Neural crest cell (in vitro differentiated cells): ENCODE measurements at places on chromosomes 5 and 9. TPM values are rescaled to one million over a fixed set of nuclear protein-coding genes. Genes with fewer than 3 reads are reported as not detected.

Gene PPP3R2
- not detected in 2 replicates for total RNA-seq

- peaks cover 21% of the 10 kb centered on the region for H3K4me1 ChIP-seq
- no peaks in the 10 kb centered on the region for H3K27me3 ChIP-seq
- DNase-seq: no peak
- no peak overlapping the region for H3K27ac ChIP-seq
- H3K36me3 ChIP-seq: peaks cover 5% of the 10 kb centered on the region
These were observed 18.3 kb downstream of the AKNA start for GRCh38 chr9:114369216-114370130.

DNA sequence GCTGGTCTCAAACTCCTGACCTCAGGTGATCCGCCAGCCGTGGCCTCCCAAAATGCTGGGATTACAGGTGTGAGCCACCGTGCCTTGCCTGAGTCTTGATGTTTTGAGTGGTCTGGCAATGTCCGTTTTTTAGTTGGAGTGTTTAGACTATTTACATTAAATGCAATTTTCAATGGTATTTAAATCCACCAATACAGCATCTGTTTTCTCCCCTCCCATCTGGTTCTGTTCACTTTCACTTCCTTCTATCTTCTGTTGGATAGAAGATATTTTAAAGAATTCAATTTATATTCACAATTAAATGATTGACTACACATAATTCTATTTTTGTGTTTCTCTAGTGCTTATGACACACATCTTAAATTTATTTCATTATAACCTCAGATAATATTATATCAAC lies 26.0 kb upstream of the PCAT7 start:
- H3K27me3 ChIP-seq: no peaks in the 10 kb centered on the region
- no peaks in the 10 kb centered on the region for H3K36me3 ChIP-seq
- H3K4me1 ChIP-seq: no peaks in the 10 kb centered on the region
- H3K4me3 ChIP-seq: no peak overlapping the region
- DNase-seq: no peak

GRCh38 chr9:113477661-113478060 lies 14.1 kb downstream of the RGS3 start:
- no peak for DNase-seq
- H3K4me1 ChIP-seq: peaks cover 24% of the 10 kb centered on the region
- H3K27ac ChIP-seq: no peak overlapping the region
- H3K36me3 ChIP-seq: no peaks in the 10 kb centered on the region
- H3K27me3 ChIP-seq: no peaks in the 10 kb centered on the region

DNA sequence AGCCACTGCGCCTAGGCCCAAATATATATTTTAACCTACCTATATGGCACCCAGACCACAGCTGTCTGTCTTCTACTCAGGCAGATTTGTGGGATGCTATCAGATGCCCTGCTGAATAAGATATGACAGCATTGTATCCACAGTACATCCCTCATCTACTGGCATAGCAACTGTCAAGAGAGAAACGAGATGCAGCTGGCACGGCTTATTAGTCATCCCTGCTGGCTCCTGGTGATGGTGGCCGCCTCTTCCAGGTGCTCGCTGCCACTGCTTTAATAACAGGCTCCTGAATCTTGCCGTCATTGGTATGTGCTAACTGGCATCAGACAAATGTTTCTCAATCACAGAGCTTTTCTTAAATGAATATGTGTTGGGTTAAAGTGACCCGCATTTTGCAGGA lies 34.0 kb downstream of the B4GALT1 start:
- H3K4me1 ChIP-seq: peaks cover 8% of the 10 kb centered on the region
- H3K27me3 ChIP-seq: no peaks in the 10 kb centered on the region
- no peak overlapping the region for H3K4me3 ChIP-seq
- no peak overlapping the region for H3K27ac ChIP-seq

DNA sequence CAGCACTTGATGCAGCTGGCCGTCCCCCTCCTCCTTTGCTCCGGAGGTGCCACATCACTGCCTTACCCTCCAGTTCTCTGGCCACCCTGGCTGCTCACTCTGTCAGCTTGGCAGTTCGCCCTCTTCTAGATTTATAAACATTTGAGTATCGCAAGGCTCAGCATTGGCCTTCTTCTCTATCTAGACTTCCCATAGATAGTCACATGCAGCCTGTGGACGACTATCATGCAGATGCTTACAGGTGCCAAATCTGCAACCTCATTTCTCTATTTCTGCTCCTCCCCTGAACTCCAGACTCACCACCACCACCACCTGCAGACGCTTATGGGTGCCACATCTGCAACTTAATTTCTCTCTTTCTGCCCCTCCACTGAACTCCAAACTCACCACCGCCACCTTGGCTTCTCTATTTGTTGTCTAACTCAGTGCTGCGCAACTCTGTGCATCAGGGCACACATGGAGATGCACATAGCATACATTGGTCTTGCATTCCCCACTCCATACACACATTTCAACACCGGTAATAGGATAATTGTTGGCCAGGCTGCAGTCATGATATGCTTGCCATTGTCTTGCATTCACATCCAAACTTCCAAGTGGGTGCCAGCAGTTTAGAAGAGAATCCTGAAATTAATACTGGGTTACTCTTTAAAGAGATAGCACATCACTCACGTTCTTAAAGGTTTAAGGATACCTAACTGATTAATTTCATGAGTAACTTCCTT lies 1.9 kb upstream of the DAP start:
- peaks cover 29% of the 10 kb centered on the region for H3K4me1 ChIP-seq
- H3K27me3 ChIP-seq: no peaks in the 10 kb centered on the region
- DNase-seq: no peak
- H3K36me3 ChIP-seq: peaks cover 3% of the 10 kb centered on the region

DNA sequence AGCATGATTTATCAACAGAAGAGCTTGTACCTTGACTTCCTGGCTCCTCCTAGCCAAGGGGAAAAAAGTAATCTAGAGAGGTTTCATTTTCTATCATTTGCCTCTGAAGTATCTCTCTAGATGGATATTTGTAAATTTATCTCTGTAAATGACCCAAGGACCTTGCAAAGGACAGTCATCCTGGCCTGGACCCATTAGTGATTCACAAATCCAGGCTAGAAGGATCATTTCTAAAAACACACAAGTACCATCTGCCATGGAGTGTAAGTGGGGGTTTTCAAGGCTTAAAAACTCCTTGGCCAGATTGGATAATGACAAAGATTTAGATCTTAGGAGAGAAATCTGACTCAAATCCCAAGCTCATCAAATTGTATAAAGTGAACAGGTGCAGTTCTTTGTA lies 8.1 kb downstream of the TTC23L start:
- no peak overlapping the region for H3K4me3 ChIP-seq
- H3K27me3 ChIP-seq: no peaks in the 10 kb centered on the region
- peaks cover 10% of the 10 kb centered on the region for H3K36me3 ChIP-seq
- H3K4me1 ChIP-seq: peaks cover under 1% of the 10 kb centered on the region
- no peak for DNase-seq

DNA sequence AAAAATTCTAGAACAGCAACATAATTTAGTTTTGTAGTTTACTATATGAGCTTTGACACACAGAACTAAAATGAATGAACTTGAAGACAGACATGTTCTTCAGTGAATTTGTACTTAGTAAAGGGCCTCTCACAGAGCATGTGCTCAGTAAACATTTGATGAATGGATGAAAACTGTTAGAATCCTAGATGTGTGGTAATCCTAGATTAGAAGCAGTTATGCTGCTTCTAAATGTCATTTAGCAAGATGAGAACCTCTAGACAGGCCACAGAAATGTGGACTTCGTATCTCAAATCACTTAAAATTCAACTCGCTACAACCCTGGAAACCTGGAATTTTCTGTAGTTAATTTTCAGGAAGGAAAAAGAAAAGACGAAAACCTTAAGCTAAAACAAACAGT lies 8.5 kb downstream of the GOLPH3 start:
- H3K36me3 ChIP-seq: peaks cover 30% of the 10 kb centered on the region
- DNase-seq: no peak
- peaks cover 13% of the 10 kb centered on the region for H3K4me1 ChIP-seq
- no peak overlapping the region for H3K27ac ChIP-seq
- no peak overlapping the region for H3K4me3 ChIP-seq
